Stimulated activated CD4-positive, alpha-beta T cell treated with anti-CD3 and anti-CD28 coated beads, Interleukin-12 subunit alpha, Interleukin-12 subunit beta, amount 100 ng/mL, for 4 hours (primary cell): ENCODE measurements at places on chromosomes 3 and 15.

GRCh38 chr15:33742306-33742705 is 226.0 kb upstream of the CHRM5 start:
- no peak for DNase-seq

GRCh38 chr3:194327218-194328052 is 23.7 kb downstream of the CPN2 start:
- no peak for DNase-seq

GRCh38 chr15:91306144-91306543 is 206.1 kb downstream of the SV2B start:
- DNase-seq = no peak

DNA sequence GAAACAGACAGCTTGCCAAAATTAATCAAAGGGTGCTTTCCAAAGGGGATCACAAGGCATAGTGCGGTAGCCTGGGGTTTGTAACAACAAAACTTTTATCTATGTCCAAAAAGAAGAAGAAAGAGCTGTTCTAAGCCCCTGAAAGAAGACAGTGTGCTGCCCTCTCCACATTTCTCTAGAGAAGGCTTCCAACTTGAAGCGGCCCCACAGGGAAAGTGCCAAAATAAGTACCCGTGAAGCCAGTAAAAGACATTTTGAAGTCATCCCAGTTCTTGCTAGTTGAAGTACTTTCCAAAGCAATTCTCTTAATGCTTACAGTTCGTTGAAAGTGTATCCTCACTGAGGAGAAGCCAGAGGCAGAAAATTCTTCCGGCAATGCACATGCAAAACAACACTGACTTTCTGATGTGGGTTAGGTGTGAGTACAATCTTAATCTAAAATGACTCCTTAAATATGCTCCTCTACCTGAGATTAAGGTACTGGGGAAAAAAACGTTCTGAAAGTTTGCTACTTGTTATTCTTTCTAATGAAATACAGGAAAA is 21.3 kb downstream of the GPR15 start:
- DNase-seq = no peak

GRCh38 chr3:10206166-10206511 is 41.4 kb downstream of the IRAK2 start:
- no peak for DNase-seq
